Neural crest cell (in vitro differentiated cells): ENCODE measurements at places on chromosomes 3 and 15.

DNA sequence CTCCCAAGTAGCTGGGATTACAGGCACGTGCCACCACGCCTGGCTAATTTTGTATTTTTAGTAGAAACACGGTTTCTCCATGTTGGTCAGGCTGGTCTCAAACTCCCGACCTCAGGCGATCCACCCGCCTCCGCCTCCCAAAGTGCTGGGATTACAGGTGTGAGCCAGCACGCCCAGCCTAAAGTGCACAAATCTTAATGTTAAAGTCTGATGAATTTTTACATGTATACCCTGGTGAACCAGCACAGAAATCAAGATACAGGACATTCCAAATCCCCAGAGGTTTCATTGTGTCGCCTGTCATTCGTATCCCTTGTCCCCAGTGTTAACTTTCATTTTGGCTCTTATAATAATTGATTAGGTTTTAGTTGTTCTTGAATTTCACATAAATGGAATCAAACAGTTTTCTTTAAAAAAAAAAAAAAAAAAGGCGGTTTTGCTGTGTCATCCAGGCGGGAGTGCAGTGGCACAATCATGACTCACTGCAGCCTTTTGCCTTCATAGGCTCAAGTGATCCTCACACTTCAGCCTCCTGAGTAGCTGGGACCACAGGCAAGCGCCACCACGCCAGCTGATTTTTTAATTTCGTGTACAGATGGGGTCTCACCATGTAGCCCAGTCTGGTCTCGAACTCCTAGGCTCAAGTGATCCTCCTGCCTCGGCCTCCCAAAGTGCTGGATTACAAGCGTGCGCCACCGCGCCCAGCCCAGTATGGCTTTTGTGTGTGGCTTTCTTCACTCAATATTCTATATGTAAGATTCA, 1.5 kb upstream of the TM4SF19 start:
- DNase-seq, result no peak

DNA sequence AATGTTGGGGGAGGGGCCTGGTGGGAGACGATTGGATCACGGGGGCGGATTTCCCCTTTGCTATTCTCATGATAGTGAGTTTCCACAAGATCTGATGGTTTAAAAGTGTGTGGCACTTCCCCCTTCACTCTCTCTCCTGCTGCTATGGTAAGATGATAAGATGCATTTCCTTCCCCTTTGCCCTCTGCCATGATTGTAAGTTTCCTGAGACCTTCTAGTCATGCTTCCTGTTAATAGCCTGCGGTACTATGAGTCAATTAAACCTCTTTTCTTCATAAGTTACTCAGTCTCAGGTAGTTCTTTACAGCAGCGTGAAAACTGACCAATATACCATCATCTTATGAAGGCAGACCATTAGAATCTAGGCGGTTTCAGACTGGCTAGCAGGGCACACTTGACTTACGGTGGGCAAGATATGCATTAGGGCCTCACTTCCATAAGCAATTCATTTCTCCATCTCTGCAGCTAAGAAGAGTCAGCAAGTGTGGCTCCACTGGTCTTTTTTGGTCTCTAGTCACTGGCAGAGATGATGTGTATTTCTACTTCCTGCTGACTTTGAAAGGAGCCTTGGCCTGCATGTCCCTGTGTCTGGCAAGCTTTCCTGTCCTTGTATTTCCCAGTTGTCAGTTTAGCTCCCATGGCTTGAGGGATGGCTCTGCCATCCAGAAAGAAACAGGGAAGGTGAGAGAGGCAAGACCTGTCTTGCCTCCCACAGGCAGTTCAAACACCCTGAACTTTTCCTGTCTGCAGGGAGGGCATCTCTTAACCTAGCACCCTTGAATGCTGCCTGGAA, 109.0 kb upstream of the ADAMTS9 start:
- no peak for DNase-seq

DNA sequence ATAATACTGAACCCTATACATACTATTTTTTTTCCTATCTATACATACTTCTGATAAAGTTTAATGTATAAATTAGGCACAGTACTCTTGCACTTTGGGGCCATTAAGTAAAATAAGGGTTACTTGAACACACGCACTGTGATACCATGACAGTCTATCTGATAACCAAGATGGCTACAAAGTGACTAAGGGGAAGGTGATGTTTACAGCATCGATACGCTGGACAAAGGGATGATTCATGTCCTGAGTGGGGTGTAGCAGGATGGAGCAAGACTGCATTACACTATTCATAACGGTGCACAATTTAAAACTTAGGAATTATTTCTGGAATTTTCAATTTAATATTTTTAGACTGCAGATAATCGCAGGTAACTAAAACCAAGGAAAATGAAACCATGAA, 30.0 kb upstream of the SLC2A2 start:
- no peak for DNase-seq

- DNase-seq, result no peak
Observed at GRCh38 chr3:98209244-98209643, 42.7 kb downstream of the OR5H15 start.

DNA sequence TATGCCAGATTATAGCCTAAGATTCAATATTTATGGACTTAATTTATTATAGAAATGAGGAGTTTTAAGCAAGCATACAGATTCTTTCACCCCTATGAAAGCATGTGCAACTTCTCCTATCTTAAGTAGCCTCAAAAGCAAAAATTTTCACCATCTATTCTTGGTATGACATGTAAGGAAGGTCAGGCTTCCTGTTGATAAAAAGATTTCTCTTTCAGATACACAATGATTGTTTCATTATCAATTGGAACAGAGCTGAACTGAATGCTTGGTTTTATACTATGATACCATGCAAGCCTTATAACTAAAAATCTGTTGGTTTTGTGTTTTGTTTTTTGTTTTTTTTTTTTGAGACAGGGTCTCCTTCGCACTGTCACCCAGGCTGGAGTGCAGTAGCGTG, 3.9 kb downstream of the GRK7 start:
- DNase-seq, result no peak

GRCh38 chr3:52090131-52090932, 34.0 kb upstream of the DUSP7 start:
- no peak for DNase-seq

GRCh38 chr15:92527197-92527596, 128.4 kb downstream of the FAM174B start:
- no peak for DNase-seq

- DNase-seq, result no peak
Observed at GRCh38 chr3:160531311-160531710, 34.1 kb downstream of the KPNA4 start.

GRCh38 chr3:43031889-43032545, 52.9 kb downstream of the GASK1A start:
- no peak for DNase-seq

- DNase-seq, result no peak
Observed at GRCh38 chr15:57540736-57541135, 51.0 kb upstream of the MYZAP start.

- no peak for DNase-seq
Observed at GRCh38 chr15:60798821-60799220, 319.9 kb upstream of the ICE2 start.

DNA sequence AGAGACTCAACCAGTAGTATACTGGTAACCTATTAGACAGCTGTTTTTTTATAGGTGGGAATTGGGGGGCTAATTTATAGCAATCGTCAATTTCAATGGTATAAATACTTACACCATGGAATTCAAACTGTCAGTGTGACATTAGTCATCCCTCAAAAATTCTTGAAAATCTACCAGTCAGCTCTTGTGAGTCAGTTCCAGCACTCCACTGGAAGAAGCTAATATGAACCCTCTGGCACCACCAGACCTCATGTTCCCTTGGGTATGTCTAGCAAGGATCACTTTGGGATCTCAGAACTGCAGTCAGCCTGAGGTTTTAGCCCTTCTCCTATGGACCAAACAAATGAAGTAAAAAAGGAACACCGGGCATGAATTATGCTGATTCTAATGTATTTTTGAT, 11.8 kb upstream of the UACA start:
- no peak for DNase-seq
